Activated CD8-positive, alpha-beta memory T cell treated with anti-CD3 and anti-CD28 coated beads for 4 hours (primary cell): ENCODE measurements at places on chromosomes 4 and X.

GRCh38 chr4:866761-867390 lies 40.9 kb upstream of the CPLX1 start:
- no peak for DNase-seq

GRCh38 chrX:77447653-77448569 lies 722 bp downstream of the FGF16 start:
- no peak for DNase-seq

- no peak for DNase-seq
Measured at GRCh38 chrX:2336181-2336580, 164.6 kb downstream of the DHRSX start.

- DNase-seq = no peak
Measured at GRCh38 chr4:54700986-54701385, 43.2 kb downstream of the KIT start.

DNA sequence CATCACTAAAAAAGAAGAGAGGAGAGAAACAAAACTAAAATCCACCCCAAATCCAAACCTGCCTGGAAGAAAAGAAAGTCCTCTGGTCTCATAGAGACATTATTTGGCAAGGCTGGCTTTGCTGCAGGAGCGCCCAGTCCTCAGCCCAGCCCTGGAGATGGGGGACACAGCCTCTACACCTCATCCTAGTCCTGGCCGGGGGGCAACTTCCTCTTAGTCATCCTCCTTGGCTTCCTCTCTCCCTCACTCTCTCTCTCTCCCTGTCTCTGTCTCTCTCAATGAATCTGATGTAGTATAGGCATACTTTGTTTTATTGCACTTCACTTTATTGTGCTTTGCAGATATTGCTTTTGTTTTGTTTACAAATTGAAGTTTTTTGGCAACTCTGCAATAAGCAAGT lies 55.8 kb upstream of the MAGEB10 start:
- DNase-seq = no peak

- no peak for DNase-seq
Measured at GRCh38 chr4:80540349-80540748, 204.8 kb downstream of the CFAP299 start.

DNA sequence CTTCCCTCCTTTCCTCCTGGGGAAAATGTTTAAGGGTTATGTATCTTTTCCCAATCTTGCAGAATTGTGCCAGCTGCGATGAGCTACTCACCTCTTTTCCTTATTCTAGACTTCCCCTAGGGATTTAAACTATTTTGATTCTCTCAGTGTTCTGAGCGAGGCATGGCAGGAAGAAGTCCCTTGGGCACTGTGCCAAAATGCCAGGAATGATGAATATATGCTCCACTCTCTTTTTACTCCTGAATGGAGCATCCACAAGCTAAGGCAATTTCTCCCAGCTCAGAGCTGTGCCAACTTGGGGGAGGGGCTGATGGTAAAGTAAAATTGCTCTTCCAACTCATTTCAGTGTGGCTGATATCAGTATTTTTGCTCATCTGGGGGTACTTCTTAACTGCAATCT lies 4.0 kb upstream of the C4orf17 start:
- no peak for DNase-seq

- no peak for DNase-seq
Measured at GRCh38 chrX:22338740-22339139, 66.0 kb downstream of the CBLL2 start.

- DNase-seq = no peak
Measured at GRCh38 chr4:124092541-124092984, 620.0 kb downstream of the ANKRD50 start.

- DNase-seq = no peak
Measured at GRCh38 chr4:78661921-78662521, 110.5 kb downstream of the ANXA3 start.

DNA sequence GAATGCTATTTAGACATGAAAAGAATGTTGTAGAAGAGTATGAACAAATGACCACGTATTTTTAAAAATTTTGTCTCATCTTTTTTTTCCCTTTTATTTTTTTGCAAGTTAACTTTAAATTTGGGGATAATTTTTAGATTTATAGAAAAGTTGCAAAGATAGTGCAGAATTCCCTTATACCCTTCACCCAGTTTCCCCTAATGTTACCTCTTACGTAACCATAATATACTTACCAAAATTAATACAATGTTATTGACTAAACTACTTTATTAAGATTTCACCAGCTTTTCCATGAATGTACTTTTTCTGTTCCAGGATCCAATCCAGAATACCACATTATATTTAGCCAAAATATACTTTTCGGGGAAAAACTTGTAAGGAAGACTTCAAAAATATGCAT lies 12.3 kb downstream of the CHRNA9 start:
- DNase-seq = no peak

GRCh38 chrX:17860811-17861488 lies at the start of gene RAI2:
Gene RAI2 (minus strand): TSS chrX:17861298. CDS start chrX:17802010, 59,288 bp downstream.
- DNase-seq = peak; percentile 8

DNA sequence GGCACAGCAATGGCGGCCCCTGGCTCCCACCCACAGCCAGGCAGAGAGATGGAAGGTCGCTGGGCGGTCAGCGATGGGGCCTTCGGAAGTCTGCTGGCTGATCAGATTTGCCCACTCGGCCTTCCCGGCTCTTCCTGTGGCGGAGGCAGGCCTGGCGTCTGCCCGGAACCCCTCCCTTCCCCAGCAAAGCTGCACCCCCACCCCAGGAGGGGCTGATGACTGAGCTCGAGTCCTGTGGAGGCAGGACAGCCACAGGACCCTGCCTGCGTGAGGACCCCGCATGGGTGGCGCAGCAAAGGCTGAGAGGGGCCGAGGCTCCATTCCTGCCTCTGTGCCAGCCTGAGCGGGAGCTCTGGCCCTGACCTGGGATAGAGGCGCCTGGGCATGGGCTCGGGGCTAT lies 34.8 kb downstream of the TACC3 start:
- no peak for DNase-seq

GRCh38 chr4:76377911-76378310 lies 43.0 kb downstream of the CCDC158 start:
- DNase-seq = peak; percentile 3

DNA sequence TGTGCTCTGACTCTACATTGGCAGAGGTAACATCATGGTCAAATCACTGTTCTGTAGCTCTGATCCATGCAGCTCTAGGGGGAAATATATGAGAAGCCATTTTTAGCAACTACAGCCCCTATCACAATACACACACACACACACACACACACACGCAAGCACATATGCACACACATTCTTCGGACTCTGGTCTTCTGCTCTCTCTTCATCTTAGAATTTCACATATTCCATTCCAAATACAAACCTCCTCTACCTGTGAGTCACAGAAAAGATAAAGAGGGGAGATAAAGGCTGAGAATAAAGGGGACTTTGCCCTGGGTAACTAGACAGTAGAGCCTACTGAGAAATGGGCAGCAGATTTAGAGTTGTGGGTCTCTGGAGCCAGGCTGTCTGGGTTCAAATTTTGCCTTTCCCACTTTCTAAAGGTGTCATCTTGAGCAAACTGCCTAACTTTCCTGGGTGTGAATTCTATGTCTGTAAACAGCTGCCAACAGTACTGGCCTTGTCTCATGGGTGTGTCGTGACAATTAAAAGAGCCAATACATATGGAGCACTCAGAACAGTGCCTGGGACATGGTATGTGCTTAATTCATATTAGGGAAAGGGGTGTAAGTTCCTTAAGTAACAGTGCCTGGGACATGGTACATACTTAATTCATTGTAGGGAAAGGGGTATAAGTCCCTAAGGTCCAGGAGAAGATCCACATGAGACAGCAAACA lies 11.6 kb upstream of the RASL11B start:
- DNase-seq = no peak

DNA sequence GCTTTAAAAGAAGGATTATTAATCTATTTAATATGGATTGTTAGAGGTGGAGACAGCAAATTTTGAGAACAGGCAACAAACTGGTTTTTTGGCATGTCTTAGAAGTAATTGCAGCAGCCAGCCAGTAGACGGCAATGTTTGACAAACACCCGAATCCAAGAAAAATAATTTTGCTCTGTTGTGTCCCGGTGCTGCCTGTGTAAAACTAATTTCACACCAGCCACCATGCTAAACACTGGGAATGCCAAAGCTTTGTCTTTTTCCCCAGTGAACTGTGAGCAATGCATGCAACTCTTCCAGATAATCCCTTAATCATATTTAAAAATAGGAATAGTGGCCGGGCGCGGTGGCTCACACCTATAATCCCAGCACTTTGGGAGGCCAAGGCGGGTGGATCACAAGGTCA lies 25.9 kb downstream of the SMIM31 start:
- no peak for DNase-seq

GRCh38 chr4:3339577-3339976 lies 46.8 kb downstream of the RGS12 start:
- DNase-seq = no peak

DNA sequence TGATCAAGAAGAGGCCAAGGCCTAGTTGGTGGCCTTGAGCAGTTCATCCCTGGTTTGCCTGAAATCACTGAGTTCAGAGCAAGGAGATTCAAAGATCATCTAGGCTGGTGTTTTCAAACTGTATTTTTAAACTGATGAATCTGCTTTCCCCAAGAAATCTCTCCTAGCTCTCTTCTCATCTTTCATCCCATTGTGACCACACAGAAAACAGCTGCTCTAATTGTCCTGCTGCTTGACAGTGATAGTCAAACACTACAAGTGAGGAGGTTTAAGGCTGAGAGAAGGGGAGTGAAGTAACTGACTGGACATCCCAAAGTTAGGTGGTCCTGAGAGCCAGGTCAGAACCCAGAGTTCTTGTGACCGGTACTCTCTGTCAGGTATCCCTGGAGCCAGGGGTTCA lies 91.5 kb downstream of the LNX1 start:
- no peak for DNase-seq

- no peak for DNase-seq
Measured at GRCh38 chr4:6742989-6743388, 27.0 kb downstream of the BLOC1S4 start.

- DNase-seq = no peak
Measured at GRCh38 chr4:73247100-73247499, 11.5 kb downstream of the ANKRD17 start.

- DNase-seq = no peak
Measured at GRCh38 chrX:129983575-129984110, 1.2 kb downstream of the BCORL1 start.

DNA sequence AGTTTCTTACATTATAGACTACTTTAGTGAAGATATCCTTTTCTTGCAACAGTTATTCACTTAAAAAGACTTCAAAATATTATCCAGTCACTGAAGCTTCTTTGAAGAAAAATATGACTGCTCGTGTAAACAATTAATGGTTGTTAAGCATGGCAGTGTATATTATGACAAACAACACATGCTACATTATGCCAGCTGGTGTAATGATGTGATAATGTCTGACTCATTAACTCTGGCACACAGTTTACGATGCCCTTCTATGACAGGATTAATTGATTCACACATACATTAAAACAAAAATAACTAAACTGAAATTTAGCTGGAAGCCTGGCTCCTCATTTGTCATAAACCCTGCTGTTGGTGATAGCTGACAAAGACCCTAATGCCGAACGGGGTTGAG lies 22.4 kb downstream of the GK2 start:
- DNase-seq = no peak

DNA sequence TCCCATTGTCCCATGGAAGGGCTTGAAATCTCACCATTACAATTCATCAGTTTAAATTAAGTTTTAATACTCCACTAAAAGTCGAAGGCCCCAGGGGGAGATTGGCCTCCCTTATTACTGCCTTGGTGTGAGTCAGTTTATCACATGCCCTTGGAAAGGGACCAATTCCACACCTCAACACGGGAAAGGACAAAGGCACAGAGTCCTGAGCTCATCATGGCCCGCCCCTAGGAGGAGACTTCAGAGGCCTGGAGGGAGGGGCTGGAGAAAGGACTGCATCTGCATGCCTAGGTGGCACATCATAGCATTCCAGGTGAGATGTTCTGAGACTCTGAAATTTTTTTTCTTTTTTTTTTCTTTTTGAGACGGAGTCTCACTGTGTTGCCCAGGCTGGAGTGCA lies 2.8 kb upstream of the SEL1L3 start:
- no peak for DNase-seq

DNA sequence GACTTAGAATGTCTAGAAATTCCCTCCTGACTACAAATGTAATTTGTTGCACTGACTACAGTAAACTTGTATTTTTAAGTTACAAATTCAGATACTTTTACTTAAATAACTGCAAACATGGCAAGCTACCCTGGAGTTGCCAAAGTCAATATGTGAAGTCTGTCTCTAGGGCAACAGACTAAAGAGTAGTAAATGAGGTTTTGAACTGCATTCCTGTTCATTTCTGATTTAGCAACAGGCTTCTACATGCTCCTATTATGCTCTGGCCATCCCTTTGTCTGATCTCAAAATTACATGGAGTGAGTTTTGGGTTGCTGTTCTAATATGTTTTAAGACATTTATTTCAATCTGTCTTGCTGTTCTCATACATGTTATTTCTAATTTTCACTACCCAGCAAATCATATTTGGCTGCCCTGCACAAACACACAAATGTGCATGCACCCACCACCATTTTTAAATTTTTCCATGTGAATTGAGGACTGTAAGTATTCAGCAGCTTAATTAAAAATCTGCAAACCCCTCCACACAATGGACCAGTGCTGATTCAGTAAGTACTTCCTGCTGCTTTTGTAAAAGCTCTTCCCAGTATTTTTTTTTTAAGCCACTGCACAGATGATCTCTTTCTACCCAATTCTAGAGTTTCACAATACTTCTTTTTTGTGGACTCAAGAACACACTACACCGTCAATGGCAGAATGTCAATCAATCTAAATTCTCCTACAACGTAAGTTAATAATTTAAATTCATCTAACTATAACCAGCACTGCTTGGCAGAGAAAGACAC lies 26.7 kb downstream of the SH3RF1 start:
- no peak for DNase-seq

DNA sequence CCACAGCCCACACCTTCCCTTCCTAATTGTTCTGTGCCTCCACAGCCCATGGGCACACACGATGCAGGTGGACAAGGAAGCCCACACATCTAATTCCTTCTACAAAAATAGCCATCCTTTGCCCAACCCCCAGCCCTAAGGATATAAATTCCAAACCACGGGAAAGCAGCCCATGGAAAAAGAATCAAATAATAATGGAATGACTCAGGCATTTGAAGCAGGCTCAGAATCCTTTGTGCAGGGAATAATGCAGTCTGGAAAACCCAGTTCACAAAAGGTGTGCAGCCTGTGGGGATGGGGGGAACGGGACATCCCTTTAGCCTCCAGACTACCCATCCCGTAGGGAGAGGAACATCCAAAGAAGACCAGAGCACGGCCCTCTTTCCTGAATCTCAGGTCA lies 342.3 kb upstream of the GALNT7 start:
- no peak for DNase-seq

- DNase-seq = no peak
Measured at GRCh38 chrX:16745659-16746058, 26.2 kb downstream of the SYAP1 start.

DNA sequence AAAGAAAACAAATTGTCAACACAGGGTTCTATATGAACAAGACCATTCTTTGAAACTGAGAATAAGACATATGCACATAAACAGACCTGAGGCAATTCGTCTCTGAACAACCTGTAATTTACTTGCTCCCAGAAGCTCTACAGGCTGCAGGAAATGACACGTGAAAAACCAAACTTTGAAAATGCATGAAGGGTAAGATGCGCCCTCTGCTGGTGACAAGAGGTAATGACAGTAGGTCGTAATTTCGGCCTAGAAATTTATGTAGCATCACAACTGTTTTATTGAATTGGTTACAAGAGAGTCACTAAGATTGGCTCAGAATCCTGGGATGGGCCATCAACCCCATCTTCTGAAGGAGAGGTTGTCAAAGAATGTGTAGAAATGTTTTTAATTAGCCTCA lies 276.5 kb downstream of the PPP4R3C start:
- DNase-seq = no peak

GRCh38 chrX:123731987-123732669 lies 724 bp downstream of the THOC2 start:
- DNase-seq = no peak

GRCh38 chr4:76449362-76449767 lies 14.3 kb downstream of the SHROOM3 start:
- no peak for DNase-seq
